ENCODE measurements at places on chromosomes 5 and 9.

- H3K4me1 ChIP-seq = no peaks in the 10 kb centered on the region
- no peaks in the 10 kb centered on the region for H3K36me3 ChIP-seq
- H3K27ac ChIP-seq = no peak overlapping the region
- no peaks in the 10 kb centered on the region for H3K27me3 ChIP-seq
- no peak for DNase-seq
- H3K4me3 ChIP-seq = no peak overlapping the region
Observed at GRCh38 chr9:95150903-95151302, 166.6 kb downstream of the FANCC start.

- no peak for DNase-seq
- no peaks in the 10 kb centered on the region for H3K27me3 ChIP-seq
- H3K27ac ChIP-seq = no peak overlapping the region
- H3K4me3 ChIP-seq = no peak overlapping the region
Observed at GRCh38 chr5:60259730-60260129, 366.2 kb upstream of the PDE4D start.

GRCh38 chr5:176726746-176727527, 79.7 kb downstream of the TSPAN17 start:
- DNase-seq = no peak
- no peaks in the 10 kb centered on the region for H3K36me3 ChIP-seq
- peaks cover 72% of the 10 kb centered on the region for H3K27me3 ChIP-seq
- H3K4me1 ChIP-seq = peaks cover 4% of the 10 kb centered on the region

DNA sequence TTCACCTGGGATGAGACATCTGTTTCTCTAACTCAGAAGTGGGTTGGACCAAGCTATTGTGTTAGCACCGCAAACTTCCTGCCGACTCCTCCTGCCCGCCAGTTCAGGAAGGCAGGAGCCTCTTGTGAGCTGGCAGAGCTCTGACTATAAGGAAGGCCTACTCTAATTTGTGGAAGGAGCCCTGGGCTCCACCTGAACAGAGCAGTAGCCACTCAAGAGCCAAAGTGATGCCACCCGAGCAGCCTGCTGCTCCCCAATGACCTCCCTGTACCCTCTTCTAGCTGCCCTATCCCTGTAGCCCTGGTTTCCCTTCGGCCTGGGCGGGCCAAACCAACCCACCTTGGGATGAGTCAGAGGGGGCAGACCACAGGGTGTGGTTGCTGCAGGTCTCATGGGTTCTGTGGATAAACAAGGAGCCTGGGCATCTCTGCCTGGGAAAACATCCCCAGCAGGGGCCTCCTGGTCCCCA, 81.6 kb downstream of the PSD2 start:
- no peak overlapping the region for H3K27ac ChIP-seq
- H3K4me1 ChIP-seq = peaks cover 23% of the 10 kb centered on the region
- H3K27me3 ChIP-seq = peaks cover 28% of the 10 kb centered on the region
- no peak for DNase-seq

GRCh38 chr5:127351418-127351817, 60.8 kb downstream of the MEGF10 start:
- no peaks in the 10 kb centered on the region for H3K36me3 ChIP-seq
- H3K4me3 ChIP-seq = no peak overlapping the region
- no peaks in the 10 kb centered on the region for H3K4me1 ChIP-seq
- DNase-seq = no peak
- peaks cover 9% of the 10 kb centered on the region for H3K27me3 ChIP-seq

DNA sequence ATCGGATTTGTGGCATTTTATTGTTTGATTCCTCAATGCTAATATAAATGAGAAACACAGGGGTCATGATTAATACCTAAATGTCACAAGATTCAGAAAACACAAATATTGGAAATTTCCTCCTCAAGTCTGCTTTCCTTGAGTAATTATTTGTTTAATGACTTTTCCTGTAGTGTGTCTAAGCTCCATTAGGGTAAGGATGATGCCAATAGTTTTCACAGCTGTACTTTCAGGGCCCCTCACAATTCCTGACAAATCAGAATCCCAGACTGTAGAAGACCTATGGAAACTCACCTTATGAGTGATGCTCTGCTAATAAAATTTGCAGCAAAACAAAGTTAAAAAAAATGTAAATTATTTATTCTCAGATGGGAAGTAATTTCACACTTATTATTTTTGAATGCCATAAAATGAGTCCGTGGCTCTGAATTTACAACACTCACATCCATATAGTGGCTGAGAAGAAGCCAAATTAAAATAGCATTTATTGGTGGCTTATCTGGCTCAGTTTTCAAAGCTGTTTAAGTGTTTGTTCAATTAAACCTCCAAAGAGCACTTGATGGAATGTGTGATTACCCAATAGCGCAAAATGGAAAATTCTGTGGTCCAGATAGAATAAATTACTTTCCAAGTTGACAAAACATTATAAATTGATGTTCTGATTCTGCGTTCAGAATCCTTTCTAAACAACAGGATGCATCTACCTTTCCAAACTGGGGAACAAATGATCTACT, 1.6 kb upstream of the SPINK14 start:
- no peaks in the 10 kb centered on the region for H3K36me3 ChIP-seq
- no peaks in the 10 kb centered on the region for H3K27me3 ChIP-seq
- H3K4me3 ChIP-seq = no peak overlapping the region
- no peak overlapping the region for H3K27ac ChIP-seq

GRCh38 chr5:135230251-135230925, 168.6 kb downstream of the MACROH2A1 start:
- H3K27ac ChIP-seq = no peak overlapping the region
- peak; percentile 19 for DNase-seq
- no peaks in the 10 kb centered on the region for H3K27me3 ChIP-seq
- H3K4me1 ChIP-seq = peaks cover 20% of the 10 kb centered on the region

- H3K27me3 ChIP-seq = no peaks in the 10 kb centered on the region
- peak overlapping the region; percentile 90 for H3K27ac ChIP-seq
- peaks cover 8% of the 10 kb centered on the region for H3K4me1 ChIP-seq
- H3K36me3 ChIP-seq = no peaks in the 10 kb centered on the region
- H3K4me3 ChIP-seq = peak overlapping the region; percentile 56
Observed at GRCh38 chr5:108729242-108729615, 18.5 kb upstream of the FER start.

DNA sequence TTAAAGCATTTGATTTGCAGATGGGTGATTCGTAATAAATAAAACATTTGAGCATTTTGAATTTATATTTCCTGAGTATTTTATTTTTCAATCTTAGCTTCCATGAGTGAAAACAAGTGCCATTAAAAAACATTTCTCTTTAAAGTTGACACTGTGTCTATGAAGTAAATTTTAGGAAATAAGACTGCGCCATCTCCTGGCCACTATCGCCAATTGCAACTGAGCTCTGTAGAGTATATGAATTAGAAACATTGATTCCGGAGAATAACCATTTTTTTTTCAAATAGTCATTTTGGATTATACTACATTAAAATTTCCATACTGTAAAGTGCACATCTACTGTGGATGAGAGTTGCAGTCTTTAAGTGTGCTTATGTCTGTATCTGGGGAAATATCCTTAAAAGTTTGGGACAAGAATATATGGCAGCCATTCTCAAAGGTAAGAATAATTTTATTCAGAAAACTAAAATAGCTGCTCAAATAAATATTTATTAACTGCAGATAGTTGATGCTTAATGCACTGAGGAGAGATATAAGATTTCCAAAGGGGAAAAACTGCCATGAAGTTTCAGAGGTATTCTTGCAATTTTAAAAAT, 5.9 kb downstream of the DMRTA1 start:
- no peak for DNase-seq
- H3K27ac ChIP-seq = no peak overlapping the region
- H3K4me3 ChIP-seq = no peak overlapping the region
- H3K36me3 ChIP-seq = no peaks in the 10 kb centered on the region
- no peaks in the 10 kb centered on the region for H3K4me1 ChIP-seq
